ENCODE measurements at places on chromosomes 16 and 17. TPM values are rescaled to one million over a fixed set of nuclear protein-coding genes. Genes with fewer than 3 reads are reported as not detected.
A peak's percentile ranks its signal among the peaks of the same experiment; 100 is the strongest.

ZNF646 gene
- total RNA-seq: 22.2 TPM

C17orf50 gene
- not detected for total RNA-seq

TMEM98 gene
- 198 TPM for total RNA-seq

- no peak overlapping the region for H3K27ac ChIP-seq
- H3K4me3 ChIP-seq: no peak overlapping the region
- no peak for DNase-seq
These were observed 643 bp upstream of the NPB start for GRCh38 chr17:81901167-81902022.

- H3K4me3 ChIP-seq: no peak overlapping the region
- H3K27ac ChIP-seq: peak overlapping the region; percentile 94
- no peaks in the 10 kb centered on the region for H3K27me3 ChIP-seq
These were observed 3.5 kb downstream of the SEC14L1 start for GRCh38 chr17:77144227-77144626.

DNA sequence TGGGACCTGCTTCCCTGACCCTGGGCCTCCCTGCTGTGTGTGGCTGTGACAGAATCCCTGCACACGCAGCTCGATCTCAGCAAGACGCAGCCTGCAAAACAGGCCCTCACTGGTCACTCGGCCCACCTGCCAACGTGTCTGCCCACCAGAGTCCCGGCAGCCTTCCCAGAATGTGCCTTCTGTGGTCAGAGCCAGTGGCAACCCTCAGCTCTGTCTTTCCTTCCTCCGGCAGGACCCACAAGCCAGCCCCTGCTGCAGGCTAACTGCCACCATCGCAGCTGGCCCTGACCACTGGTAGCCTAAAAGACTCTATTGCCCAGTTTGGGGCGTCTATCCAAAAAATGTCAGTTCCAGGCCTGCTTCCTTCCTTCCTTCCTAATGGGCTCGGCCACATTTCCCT is 83.2 kb downstream of the LITAF start:
- H3K36me3 ChIP-seq: no peaks in the 10 kb centered on the region
- H3K27ac ChIP-seq: no peak overlapping the region
- no peaks in the 10 kb centered on the region for H3K4me1 ChIP-seq
- no peak for DNase-seq

DNA sequence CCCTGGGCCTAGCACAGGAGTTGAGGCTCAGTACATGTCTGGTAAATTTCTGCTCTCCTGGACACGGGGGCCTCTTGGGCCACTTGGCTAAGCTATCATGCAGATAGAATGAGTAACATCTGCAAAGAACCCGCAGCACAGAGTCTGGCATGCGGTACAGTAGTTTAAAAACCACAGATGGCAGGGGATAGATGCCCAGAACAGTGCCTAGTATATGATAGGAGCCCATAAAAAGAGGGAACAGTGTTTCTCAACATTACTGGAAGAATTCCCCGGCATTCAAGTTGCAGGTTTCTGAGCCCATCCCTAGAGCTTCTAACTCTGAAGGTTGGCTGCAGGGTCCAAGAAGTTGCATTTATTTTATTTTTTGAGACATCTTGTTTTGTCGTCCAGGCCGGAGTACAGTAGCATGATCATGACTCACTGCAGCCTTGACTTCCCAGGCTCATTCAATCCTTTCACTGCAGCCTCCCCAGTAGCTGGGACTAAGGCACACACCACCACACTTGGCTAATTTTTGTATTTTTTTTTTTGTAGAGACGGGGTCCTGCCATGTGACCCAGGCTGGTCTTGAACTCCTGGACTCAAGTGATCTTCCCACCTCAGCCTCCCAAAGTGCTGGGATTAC is 5.8 kb downstream of the CDIPT start:
- peaks cover 13% of the 10 kb centered on the region for H3K4me1 ChIP-seq
- peaks cover 40% of the 10 kb centered on the region for H3K36me3 ChIP-seq
- no peaks in the 10 kb centered on the region for H3K27me3 ChIP-seq
- H3K4me3 ChIP-seq: no peak overlapping the region
- no peak for DNase-seq
- no peak overlapping the region for H3K27ac ChIP-seq

DNA sequence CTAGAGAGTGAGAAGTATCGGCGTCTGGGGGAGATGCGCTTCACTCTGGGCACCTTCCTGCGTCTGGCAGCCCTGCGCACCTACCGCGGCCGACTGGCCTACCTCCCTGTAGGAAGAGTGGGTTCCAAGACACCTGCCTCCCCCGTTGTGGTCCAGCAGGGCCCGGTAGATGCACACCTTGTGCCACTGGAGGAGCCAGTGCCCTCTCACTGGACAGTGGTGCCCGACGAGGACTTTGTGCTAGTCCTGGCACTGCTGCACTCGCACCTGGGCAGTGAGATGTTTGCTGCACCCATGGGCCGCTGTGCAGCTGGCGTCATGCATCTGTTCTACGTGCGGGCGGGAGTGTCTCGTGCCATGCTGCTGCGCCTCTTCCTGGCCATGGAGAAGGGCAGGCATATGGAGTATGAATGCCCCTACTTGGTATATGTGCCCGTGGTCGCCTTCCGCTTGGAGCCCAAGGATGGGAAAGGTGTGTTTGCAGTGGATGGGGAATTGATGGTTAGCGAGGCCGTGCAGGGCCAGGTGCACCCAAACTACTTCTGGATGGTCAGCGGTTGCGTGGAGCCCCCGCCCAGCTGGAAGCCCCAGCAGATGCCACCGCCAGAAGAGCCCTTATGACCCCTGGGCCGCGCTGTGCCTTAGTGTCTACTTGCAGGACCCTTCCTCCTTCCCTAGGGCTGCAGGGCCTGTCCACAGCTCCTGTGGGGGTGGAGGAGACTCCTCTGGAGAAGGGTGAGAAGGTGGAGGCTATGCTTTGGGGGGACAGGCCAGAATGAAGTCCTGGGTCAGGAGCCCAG is 2.8 kb downstream of the SPHK1 start:
- peaks cover 32% of the 10 kb centered on the region for H3K4me1 ChIP-seq
- H3K36me3 ChIP-seq: no peaks in the 10 kb centered on the region
- H3K4me3 ChIP-seq: no peak overlapping the region
- no peak overlapping the region for H3K27ac ChIP-seq
- no peaks in the 10 kb centered on the region for H3K27me3 ChIP-seq

Measured in tibial nerve (tissue), 4 donors.